ENCODE measurements at places on chromosomes 3 and 15. TPM values are rescaled to one million over a fixed set of nuclear protein-coding genes. Genes with fewer than 3 reads are reported as not detected.

Gene MAP6D1
- total RNA-seq: 2.8 TPM

Gene ACKR4
- total RNA-seq: 170 TPM

Gene ACKR2
- total RNA-seq: not detected

Gene CCR5
- not detected for total RNA-seq

Gene IL5RA
- total RNA-seq: not detected

Gene IGSF10
- 58.1 TPM for total RNA-seq

Gene HIGD2B
- not detected for total RNA-seq

Gene KCNAB1
- not detected for total RNA-seq

Gene ZMYND10
- total RNA-seq: 0.65 TPM

Gene TM4SF4
- 0.65 TPM for total RNA-seq

Gene MEX3B
- total RNA-seq: 2.3 TPM

Gene TNFAIP8L3
- total RNA-seq: 2.7 TPM
